Large intestine (tissue), 12 donors: ENCODE measurements at places on chromosomes 11 and 22. TPM values are rescaled to one million over a fixed set of nuclear protein-coding genes. Genes with fewer than 3 reads are reported as not detected.

The SIPA1 gene
- polyA plus RNA-seq, result 26.4 TPM

The CALCB gene
- polyA plus RNA-seq, result 4.3 TPM

The ABCC8 gene
- 23.5 TPM for polyA plus RNA-seq

The MRGPRX4 gene
- polyA plus RNA-seq, result not detected

The SLC22A24 gene
- not detected for polyA plus RNA-seq

The PLA2G3 gene
- 0.01 TPM for polyA plus RNA-seq

The KRTAP5-8 gene
- polyA plus RNA-seq, result 0.09 TPM

The ZNF215 gene
- 5.5 TPM for polyA plus RNA-seq

The FERMT3 gene
- 28.5 TPM for polyA plus RNA-seq

The OR9G1 gene
- polyA plus RNA-seq, result 0.28 TPM

The HMOX1 gene
- polyA plus RNA-seq, result 81.5 TPM

The SLC22A9 gene
- 0.04 TPM for polyA plus RNA-seq

The DUSP8 gene
- polyA plus RNA-seq, result 16.9 TPM

The RASSF10 gene
- polyA plus RNA-seq, result 3.6 TPM

The MAPK8IP2 gene
- polyA plus RNA-seq, result 5.4 TPM

The PPP2R5B gene
- polyA plus RNA-seq, result 11.6 TPM

The GRM5 gene
- 0.06 TPM for polyA plus RNA-seq

The OR52E4 gene
- polyA plus RNA-seq, result not detected
